Activated naive CD4-positive, alpha-beta T cell treated with anti-CD3 and anti-CD28 coated beads, Interleukin-2, amount 50 U/mL, for 72 hours (primary cell): ENCODE measurements at places on chromosomes 5 and 9. TPM values are rescaled to one million over a fixed set of nuclear protein-coding genes. Genes with fewer than 3 reads are reported as not detected.
A peak's percentile ranks its signal among the peaks of the same experiment; 100 is the strongest.

- DNase-seq = no peak
Measured at GRCh38 chr5:135208903-135209721, 175.1 kb upstream of the PITX1 start.

GRCh38 chr9:2939368-2939767 is 95.5 kb upstream of the PUM3 start:
- DNase-seq = no peak

The HSPA4 gene
- 198 TPM for total RNA-seq

The SVEP1 gene
- total RNA-seq = 0.07 TPM

The S1PR3 gene
- 0.14 TPM for total RNA-seq

- no peak for DNase-seq
Measured at GRCh38 chr5:61704289-61704688, 372.2 kb downstream of the ZSWIM6 start.

- DNase-seq = no peak
Measured at GRCh38 chr5:59151162-59151889, 568.5 kb downstream of the RAB3C start.

DNA sequence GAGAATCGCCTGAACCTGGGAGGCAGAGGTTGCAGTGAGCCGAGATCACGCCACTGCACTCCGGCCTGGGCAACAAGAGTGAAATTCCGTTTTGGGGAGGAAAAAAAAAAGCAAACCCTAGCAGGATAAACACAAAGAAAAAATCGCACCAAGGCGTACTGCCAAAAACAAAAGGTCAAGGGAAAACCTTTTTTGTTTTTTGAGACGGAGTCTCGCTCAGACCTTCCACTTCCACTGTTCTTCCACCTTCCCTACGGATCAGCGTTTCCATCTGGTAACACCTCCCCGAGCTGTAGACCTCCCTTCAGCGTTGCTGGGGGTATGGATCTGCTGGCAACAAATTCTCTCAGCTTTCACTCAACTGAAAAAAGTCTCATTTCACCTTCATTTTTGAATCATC is 20.1 kb upstream of the FCN2 start:
- DNase-seq = no peak

The CDH9 gene
- total RNA-seq = not detected

The AIF1L gene
- 3.1 TPM for total RNA-seq

The FBXL7 gene
- total RNA-seq = not detected

- no peak for DNase-seq
Measured at GRCh38 chr5:176371621-176372539, 6.6 kb downstream of the ARL10 start.

- DNase-seq = no peak
Measured at GRCh38 chr9:125341566-125341965, 79.9 kb downstream of the GAPVD1 start.

DNA sequence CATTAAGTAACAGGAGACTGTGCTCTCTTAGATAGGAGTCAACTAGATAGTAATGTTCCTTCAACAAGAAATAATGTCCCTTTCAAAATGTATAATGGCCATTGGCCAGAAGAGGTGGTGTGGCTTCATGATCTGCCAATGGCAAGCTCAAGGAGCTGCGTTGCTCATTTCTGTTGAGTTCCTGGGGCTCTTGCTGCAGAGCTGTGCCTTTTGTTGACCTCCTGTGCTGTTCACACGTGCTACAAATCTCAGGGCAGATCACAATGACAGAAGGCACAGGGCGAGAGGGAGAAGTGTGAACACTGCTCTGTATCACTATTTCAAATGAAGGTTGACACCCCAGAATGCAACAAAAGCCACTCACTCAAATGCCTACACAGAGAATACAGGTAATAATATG is 16.0 kb upstream of the TBC1D2 start:
- DNase-seq = no peak

DNA sequence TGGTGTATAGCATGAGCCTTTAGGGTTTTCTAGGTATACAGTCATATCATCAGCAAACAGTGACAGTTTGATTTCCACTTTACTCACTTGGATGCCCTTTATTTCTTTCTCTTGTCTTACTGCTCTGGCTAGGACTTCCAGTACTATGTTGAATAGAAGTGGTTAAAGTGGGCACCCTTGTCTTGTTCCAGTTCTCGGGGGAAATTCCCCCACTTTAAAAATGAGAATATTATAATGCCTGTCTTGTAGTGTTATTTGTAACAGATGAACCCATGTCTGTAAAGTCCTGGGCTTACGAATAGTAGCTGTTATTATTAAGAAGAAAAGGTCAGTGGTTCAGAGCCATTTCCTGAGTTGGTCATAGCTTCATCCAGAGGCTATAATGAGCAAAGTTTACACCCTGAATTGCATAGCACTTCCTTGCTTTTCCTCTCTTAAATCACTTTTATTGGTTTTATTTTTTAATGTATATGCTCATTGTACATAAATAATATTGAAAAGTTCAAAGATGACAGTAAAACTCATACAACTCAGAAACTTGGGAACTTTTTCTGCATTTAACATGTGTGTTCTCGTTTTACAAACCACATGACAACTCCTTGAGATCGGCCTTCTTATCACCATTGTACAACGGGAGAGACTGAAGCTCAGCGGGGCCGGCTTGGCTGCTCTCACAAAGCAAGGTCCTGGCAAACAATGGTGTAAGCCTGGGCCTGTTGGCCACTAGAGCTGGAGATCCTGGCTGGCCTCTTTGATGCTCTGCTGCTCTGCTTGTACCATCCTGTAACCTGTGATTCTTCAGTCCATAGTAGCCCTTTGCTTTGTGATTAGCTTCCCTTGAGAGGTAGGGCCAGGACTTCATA is 85.2 kb downstream of the CYFIP2 start:
- peak; percentile 23 for DNase-seq

DNA sequence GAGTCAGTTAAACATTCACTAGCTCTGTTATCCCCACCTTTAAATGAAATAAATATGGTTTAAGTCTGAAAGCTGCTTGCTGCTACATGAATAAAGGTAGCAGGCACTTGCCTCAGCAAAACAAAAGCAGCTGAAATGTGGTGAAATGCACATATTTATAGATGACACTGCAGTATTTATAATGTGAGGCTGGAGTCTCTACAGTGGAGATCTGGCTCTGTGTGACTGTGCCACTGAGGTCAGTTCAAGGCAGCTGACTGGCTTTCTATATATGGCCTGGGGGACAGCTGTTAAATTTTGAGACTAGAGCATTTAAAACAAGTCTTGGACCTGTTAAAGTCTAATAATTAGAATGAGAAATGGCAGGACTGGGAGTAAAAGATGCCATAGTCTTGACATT is 859.6 kb upstream of the SEMA6A start:
- no peak for DNase-seq

DNA sequence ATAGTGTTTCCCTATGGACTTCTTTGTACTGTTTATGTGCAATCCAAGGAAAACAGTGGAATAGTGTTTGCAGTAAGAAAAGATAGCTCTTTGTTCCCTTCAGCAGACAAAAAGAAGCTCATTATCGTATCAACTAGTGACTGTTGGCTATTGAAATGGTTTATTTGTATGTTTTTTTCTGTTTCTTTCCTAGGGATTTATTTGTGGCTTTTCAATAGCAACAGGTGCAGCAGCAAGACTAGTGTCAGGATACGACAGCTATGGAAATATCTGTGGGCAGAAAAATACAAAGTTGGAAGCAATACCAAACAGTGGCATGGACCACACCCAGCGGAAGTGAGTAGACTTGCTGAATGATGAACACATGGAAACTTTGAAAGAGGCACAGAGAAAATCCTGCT is 65.1 kb downstream of the SLC44A1 start:
- no peak for DNase-seq

The CCDC183 gene
- total RNA-seq = 0.18 TPM

- no peak for DNase-seq
Measured at GRCh38 chr5:84354101-84354500, 30.6 kb downstream of the EDIL3 start.

The HAVCR2 gene
- 52.2 TPM for total RNA-seq

GRCh38 chr5:4212981-4213819 is 617.6 kb downstream of the IRX1 start:
- no peak for DNase-seq

GRCh38 chr5:163596608-163597315 is 91.3 kb downstream of the MAT2B start:
- DNase-seq = no peak

DNA sequence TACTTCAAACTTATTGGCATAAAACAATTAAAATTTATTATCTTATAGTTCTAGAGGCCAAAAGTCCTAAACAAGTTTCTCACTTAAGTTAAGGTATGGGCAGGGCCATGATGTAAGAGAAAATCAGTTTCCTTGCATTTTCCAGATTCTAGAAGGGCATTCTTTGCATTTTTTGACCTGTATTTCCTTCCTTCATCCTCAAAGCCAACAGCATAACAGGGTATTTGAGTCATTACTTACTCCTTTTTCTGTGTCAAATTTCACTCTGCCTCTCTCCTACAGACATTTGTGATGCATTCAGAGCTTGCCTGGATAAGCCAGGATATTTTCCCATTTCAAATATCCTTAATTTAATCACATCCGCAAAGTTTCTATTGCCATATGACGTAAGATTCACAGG is 1499.0 kb downstream of the EFNA5 start:
- DNase-seq = no peak

DNA sequence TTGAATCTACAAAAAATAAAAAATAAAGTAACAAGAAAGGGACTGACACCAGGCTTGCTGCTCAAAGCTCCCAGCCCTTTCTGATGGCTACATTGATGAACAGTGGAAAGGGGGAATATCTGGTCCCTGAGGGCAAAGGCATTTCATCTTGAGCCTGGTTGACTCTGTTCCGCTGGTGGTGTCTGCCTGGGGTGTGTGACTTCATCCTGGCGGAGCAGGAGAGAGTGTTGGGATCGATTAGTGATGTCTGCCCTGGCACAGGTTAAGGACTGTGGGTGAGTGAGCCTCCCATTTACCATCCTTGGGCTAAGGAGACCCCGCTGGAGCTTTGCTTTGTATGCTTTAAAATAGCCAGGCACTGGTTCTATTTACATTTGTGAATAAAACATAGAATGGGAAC is 56.9 kb upstream of the ASS1 start:
- DNase-seq = no peak

DNA sequence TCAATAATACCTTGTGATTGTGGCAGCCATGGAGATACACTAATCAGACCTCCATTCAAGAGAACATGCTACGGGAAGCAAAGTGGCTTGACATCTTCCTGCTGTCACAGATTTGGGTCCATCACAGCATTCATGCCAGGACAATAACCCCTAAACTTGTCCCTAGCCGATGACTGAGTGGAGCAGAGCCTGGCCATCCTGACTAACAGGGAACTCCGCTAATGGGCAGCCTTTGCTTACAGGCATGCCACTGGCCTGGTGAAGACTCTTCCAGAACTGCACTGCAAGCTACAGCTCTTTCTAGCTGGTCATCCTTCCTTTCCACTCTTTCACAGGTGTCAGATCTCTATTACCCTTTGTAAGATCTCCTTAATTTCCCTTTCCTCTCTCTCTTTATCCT is 16.0 kb downstream of the FAM174A start:
- no peak for DNase-seq

DNA sequence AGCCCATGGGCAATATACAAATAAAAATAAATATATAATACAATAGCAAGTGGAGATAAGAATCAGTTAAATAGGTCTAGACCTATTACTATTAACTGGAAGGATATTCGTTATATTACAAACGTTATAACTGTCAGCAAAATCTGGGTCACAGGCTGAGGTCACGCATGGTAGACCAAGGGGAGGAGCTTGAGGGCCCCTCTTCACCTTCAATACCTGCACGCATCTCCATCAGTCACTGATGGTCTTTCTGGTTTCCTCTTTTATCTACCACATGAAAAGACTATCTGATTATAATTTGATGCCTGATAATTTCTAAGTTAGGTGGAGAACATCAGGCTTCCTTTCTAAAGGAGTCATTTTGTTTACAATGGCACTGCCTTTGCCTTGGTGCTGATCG is 43.2 kb downstream of the MAT2B start:
- DNase-seq = no peak

DNA sequence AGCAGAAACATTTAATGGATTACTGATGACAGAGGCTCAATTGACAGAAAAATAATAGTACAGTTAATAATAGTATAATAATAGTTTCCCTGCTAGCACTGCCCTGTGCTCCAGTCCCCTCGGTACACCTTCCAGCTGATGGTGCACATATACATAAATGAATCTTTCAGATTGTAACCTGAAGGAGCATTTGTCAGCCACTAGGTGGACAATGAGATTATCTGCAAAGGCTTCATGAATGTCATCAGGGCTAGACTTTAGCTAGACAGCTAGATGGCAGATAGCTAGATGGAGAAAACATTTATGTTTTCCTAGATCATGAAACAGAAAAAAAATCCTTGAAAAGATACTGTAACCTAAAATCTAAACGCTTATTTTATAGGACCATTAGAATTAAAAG is 304.4 kb upstream of the SMC2 start:
- DNase-seq = no peak

The SHOC1 gene
- total RNA-seq = not detected

DNA sequence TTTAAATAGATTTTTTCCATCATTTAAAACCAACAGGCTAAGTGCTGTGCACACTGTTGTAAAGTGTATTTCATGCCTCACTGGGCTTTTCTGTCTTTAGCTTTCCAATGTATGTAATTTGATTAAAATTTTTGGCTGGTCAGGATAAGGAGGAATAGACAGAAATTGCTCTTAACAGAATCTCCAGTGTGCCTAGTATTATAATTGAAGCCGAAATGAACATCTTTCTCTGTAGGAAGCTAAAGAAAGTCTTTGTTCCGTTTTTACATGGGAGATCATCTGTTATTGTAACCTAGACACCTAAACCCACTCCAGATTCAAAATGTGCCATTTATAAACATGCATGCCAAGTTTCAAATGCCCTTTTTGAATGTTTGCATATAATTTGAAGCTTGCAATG is 54.5 kb upstream of the SMIM15 start:
- DNase-seq = no peak

GRCh38 chr9:91101611-91102168 is 260.0 kb downstream of the AUH start:
- peak; percentile 78 for DNase-seq

The ACTBL2 gene
- total RNA-seq = not detected

DNA sequence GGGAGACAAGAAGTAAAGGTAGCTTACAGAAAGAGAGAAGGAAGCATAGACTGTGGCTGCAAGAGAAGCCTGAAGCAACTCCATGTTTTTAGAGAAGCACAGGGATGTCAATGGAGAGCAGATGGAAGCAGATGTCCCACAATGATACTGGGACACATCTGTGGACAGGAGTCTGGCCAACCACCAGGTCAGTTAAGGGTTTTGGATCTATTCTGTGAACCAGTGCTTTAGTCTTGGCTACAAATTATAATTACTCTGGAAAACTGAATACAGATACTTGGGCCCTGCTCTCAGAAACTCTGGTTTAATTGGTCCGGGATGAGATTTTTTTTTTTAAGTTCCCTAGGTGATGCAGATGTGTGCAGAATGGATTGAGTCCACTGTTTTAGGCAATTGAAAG is 592.8 kb downstream of the CSNK1G3 start:
- DNase-seq = no peak

The HAND1 gene
- not detected for total RNA-seq
